ENCODE measurements at places on chromosomes 2 and 18. TPM values are rescaled to one million over a fixed set of nuclear protein-coding genes. Genes with fewer than 3 reads are reported as not detected.
A peak's percentile ranks its signal among the peaks of the same experiment; 100 is the strongest.

GRCh38 chr2:138029276-138029675 lies 65.0 kb downstream of the HNMT start:
- H3K27me3 ChIP-seq: no peaks in the 10 kb centered on the region
- no peaks in the 10 kb centered on the region for H3K4me1 ChIP-seq
- no peak overlapping the region for H3K4me3 ChIP-seq
- DNase-seq: no peak
- no peaks in the 10 kb centered on the region for H3K36me3 ChIP-seq
- H3K27ac ChIP-seq: no peak overlapping the region

- no peak overlapping the region for H3K27ac ChIP-seq
- DNase-seq: peak; percentile 50
Measured at GRCh38 chr2:182717416-182717815, 1.4 kb downstream of the DNAJC10 start.

DNA sequence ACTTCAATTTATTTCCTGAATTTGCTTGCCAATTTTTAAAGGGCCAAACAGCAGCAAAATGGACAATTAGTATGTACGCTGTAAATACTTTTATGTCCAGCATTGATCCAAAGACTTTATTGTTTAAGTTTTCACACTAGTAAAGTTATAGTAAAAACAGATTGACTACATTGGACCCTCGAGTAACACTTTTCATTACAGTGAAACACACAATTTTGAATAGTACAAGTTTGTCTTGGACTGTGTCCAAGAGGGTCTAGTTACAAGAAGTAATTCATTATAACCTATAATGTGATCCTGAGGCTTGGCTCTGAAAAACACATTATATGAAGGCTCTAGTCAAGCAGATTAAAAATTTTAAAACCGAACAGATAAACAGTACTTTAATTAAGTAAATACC lies 11.4 kb upstream of the RBBP8 start:
- no peak for DNase-seq
- no peaks in the 10 kb centered on the region for H3K27me3 ChIP-seq
- H3K36me3 ChIP-seq: no peaks in the 10 kb centered on the region
- H3K27ac ChIP-seq: no peak overlapping the region
- H3K4me3 ChIP-seq: no peak overlapping the region

GRCh38 chr2:106269591-106270291 lies 75.6 kb upstream of the UXS1 start:
- no peaks in the 10 kb centered on the region for H3K4me1 ChIP-seq
- peak overlapping the region; percentile 35 for H3K27ac ChIP-seq
- peak overlapping the region; percentile 34 for H3K4me3 ChIP-seq
- no peaks in the 10 kb centered on the region for H3K27me3 ChIP-seq
- DNase-seq: peak; percentile 76

ALPI gene
- polyA plus RNA-seq: 261 TPM

GAL3ST2 gene
- 0.03 TPM for polyA plus RNA-seq

Measured in small intestine (tissue), 16 donors.